Stimulated activated CD4-positive, alpha-beta T cell treated with anti-CD3 and anti-CD28 coated beads, Interleukin-2, amount 100 ng/mL, for 4 hours (primary cell): ENCODE measurements at places on chromosomes 7 and 10.

DNA sequence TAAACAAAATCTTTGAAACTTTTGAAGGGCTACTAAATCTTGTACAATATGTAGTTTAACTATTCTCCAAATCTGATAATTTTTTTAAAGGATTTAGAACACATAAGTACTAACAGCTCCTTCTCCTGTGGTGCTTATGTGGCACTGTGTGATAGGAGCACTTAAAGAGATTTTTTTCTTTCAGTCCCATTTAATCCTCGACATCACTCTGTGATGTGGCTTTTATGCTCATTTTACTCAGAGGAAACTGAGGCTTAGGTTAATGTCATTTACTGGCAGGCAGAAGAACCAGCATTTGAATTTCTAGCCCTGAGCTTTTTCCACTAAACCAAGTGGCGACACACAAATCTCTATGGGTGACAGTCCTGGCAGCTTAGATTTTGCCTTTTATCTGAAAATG lies 92.4 kb downstream of the SAMD9 start:
- no peak for DNase-seq

GRCh38 chr7:50827281-50827680 lies 44.6 kb upstream of the GRB10 start:
- no peak for DNase-seq

DNA sequence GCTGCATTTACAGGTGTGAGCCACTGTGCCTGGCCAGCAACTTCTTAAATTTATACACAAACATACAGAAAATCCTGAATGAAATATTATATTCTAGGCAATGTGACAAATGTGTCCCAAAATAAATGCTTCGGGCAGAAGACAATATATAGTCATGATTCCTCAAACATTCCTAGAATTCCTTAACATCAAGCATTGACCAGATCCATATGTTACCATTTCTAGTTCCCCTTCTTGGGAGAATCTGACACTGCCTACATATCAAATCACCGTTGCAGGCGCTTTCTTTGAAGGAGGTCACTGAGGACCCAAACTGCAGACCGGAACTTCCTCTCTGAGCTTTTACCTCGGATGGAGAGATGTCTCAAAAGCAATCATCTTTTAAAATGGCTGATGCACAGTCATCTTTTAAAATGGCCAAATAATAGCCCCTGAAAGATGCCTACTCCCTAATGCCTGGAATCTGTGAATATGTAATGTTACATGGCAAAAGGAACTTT lies 323.5 kb downstream of the PHF14 start:
- no peak for DNase-seq

GRCh38 chr7:43864126-43864525 lies 5.2 kb downstream of the MRPS24 start:
- no peak for DNase-seq

DNA sequence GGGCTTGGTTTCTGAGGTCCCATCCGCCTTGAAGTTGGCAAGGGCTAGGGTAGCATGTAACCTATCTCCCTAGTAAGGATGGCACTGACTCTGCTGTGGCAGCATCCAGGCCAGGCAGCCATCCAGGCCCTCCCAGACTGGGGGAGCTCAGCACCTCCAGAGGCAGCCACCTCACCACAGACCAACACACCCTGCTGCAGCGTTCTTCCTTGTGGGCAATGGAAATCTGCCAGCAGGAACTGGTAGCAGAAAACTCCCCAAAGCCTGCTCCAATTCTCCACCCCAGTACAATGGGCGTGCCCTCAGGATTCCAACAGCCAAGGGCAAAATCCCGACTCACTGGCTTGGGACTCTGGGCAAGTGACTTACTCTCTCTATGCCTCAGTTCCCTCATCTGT lies 27.5 kb downstream of the DLG5 start:
- no peak for DNase-seq

DNA sequence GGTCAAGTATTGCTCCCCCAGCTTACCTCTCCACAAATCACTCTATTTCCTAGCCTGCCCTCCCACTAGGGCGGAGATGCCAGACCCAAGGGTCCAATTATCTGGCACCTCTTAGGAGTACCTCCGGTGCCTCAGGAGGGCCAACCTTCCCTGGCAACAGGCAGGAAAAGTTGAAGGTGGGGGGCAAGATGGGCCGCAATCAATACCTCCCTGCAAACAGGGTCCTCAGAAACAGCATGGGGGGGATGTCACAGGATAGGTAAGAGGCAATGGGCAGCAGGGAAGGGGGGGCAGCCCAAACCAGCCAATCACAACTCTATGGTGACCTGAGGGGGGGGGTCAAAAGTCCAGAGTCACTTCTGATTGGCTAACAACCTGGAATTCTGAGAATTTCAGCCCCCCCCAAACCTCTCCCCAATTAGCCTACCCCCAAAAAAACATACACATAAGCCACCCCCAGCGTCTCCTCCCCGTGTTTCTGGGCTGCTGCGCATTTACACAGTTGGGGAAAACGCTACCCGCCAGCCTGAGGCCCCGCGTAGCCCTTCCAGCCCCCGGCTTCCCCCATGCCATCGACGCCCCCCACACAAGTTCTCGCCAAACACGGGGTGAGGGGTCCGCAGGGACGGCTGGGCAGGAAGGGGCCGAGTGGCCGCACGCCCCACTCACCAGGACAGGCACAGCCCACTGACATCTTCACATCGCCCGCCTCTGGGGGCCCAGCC lies 589 bp downstream of the LDB1 start:
- no peak for DNase-seq

DNA sequence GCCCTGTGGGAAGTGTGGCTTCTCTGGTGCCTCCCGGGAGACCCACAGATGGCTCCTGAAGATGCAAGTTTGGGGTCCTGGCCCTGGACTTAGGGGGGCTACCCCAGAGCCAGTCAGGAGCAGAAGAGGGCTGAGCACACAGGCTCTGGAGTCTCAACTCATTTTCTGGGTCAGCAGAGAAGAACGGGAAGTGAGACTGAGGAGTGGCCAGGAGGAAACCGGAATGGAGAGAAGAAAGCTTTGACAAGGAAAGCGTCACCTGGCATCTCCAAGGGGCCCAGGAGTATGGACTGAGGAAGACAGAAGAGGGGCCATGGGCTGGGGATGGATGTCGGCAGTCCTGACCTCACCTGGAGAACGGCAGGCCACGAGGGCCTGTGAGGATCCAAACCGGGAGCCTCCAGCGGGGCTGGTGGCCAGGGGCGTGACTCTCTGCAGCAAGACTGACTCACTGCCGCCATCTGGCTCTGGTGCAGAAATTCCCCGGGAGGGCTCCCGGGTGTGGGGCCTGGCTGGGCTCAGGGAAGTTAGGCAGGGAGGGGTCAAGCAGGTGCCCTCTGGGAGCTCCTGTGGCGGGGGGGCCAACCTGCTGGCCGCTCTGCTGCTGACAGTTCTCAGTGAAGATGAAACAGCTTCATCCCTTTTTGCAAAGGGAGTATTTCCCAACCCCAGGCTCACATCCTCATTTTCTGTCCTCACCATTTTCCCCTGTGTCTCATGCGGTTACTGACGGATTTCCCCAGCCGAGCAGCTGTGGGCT lies 23.6 kb downstream of the DAGLB start:
- DNase-seq = no peak

GRCh38 chr7:28378574-28379149 lies 33.7 kb upstream of the CREB5 start:
- no peak for DNase-seq

DNA sequence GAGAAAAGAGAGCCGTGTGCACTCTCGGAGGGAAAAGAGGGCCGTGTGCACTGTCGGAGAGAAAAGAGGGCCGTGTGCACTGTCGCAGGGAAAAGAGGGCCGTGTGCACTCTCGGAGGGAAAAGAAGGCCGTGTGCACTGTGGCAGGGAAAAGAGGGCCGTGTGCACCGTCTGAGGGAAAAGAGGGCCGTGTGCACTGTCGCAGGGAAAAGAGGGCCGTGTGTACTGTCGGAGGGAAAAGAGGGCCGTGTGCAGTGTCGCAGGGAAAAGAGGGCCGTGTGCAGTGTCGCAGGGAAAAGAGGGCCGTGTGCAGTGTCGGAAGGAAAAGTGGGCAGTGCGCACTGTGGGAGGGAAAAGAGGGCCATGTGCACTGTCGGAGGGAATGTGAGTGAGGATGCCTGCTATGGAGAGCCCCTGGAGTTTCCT lies 188.7 kb downstream of the DNAJB6 start:
- DNase-seq = no peak

- no peak for DNase-seq
Observed at GRCh38 chr10:80598084-80598798, 60.5 kb downstream of the SH2D4B start.

GRCh38 chr10:26840938-26841732 lies 19.6 kb downstream of the ABI1 start:
- no peak for DNase-seq

DNA sequence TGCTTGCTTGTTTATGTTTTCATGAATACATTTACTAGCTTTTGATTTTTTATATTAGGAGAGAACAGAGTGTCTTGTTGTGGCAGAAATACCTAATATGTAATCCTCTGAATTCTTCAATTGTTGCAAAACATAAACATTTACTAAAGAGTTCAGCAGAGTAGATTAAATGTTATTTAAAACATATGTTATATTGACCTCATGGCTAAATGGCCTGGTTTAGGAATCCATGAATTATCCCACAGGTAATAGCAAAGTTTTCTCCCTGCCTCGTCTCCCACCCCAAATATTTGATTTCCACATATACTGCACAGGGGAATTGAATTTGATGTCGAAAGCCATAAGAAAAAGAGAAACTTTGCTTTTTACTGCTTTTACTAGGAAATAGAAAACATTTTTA lies 111.8 kb downstream of the ADK start:
- DNase-seq = no peak

DNA sequence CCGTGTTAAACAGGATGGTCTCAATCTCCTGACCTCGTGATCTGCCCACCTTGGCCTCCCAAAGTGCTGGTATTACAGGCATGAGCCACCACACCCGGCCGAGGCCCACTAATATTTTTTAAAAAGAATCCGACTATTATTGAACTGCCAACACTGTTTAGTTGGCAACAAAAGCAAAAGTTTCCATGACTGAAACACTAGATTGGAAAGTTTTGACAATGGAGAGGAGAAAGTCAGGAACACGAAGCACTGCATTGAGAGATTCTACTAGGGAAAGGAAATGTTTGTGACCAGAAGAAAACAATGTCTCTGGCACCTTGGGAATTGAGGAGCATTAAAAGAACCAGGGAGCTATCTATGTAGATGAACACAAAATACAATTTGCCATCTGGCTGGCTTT lies 13.7 kb upstream of the PPP1R9A start:
- no peak for DNase-seq

GRCh38 chr10:96840841-96841518 lies 8.9 kb downstream of the LCOR start:
- no peak for DNase-seq

DNA sequence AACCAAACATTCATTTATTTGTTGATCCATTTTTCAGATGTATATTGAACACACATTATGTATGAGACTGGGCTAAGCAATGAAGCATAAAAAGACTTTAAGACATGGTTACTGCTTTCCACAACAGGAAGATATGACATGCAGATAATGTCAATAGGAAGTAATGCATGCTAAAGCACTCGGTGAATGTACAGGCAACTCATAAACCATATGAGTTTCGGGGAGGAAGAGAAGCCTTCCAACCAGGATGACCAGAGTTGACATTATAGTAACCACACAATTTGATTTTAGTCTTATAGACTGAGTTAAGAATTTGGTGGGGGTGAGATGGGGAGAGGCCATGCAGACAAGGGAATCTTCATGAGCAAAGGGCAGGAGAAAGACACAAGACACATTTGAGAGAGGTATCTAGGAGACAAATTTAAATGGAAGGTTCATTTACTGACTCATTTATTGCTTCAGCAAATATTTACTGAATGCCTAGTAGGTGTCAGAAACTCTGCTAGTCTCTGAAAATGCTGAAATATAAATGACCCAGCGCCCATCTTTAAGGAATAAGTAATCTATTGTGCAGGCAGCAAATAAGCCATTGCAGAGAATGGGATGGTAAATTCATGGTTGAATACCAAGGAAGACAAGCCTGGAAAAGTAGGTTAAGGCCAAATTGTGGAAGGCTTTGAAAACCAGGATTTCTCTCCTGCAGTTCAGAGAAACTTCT lies 19.0 kb upstream of the SLK start:
- no peak for DNase-seq

GRCh38 chr7:139825666-139826290 lies 3.3 kb upstream of the TBXAS1 start:
- DNase-seq = no peak

DNA sequence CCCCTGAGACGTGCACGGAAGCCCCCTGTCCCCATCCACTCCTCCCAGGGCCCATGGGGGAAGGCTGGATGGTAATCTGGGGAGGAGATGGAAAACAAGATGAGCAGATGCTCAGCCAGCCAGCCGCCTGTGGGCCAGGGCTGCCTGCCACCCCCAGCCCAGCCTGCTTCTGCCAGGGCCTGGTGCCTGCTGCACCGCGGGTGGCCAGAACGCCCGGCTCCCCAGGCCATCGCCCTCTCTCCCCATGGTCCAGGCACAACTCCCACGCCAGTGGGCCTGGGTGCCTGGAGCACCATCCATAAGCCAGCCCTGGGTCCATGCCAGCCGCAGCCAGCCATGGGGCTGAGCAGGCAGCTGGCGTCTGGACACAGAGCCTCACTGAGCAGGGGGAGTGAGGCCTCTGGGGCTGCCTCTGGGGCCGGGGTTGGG lies 57.2 kb upstream of the ELN start:
- DNase-seq = no peak

DNA sequence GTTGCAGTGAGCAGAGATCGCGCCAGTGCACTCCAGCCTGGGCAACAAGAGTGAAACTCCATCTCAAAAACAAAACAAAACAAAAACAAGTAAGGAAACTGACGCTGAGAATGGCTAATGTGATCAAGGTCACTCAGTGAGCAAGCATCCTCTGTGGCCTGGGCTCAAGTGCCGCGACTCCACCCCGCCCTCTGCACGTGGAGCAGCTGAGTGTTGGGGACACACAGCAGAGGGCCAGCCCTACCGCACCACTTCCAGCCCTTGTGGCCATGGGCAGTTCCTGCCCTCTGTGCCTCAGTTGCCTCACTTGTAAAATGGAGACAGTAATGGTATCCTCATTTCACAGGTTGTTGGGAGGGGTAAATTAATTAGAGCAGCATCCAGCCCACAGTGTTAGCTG lies 21.0 kb upstream of the OPALIN start:
- no peak for DNase-seq

- peak; percentile 56 for DNase-seq
Observed at GRCh38 chr10:101693978-101694673, 844 bp downstream of the FBXW4 start.

DNA sequence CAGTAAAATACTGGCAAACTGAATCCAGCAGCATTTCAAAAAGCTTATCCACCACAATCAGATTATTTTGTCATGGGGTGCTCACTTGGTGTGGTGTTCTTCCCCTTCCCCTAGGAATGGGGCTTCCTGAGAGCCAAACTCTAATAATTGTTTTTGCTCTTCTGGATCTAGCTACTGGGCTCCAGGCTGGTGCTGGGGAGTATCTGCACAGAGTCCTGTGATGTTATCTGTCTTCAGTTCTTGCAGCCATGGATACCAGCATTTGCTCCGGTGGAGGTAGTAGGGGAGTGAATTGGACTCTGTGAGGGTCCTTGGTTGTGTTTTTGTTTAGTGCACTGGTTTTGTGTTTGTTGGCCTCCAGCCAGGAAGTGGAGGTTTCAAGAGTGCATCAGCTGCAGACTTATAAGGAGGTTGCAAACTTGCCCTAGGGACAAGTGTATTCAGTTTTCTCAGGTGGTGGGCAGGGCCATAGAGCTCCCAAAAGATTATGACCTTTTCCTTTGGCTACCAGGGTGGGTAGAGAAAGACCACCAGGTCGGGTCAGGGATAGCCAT lies 308.5 kb upstream of the MAGI2 start:
- DNase-seq = no peak

GRCh38 chr7:30840141-30841024 lies 69.2 kb downstream of the MINDY4 start:
- DNase-seq = no peak

- no peak for DNase-seq
Observed at GRCh38 chr7:74494076-74494548, 40.4 kb downstream of the GTF2IRD1 start.
